ENCODE measurements at places on chromosomes 5 and 9.

- no peak for DNase-seq
These were observed 4.7 kb upstream of the SLC2A6 start for GRCh38 chr9:133483611-133484010.

DNA sequence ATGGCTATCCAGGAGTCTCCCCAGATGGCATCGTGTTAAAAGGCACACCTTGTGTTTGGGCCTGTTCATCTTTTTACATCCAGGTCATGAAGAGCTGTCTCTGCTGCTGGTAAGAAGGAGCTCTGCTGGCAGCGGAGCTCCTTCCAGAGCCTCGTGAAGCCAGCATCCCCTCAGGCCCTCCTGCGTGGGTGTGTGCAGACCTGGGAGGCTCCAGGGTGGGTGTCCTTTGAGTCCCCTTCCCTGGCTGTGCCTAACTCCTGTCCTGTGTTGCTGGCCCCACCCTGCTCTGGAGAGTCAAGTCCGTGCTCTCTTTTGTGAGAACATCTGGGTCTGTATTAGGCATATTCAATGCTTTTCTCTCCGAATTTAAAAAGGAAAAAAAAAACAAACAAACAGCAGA lies 149.6 kb upstream of the IRX2 start:
- DNase-seq: no peak

- no peak for DNase-seq
These were observed 129.2 kb downstream of the CRB2 start for GRCh38 chr9:123485216-123485615.

- DNase-seq: no peak
These were observed 18.6 kb upstream of the MED10 start for GRCh38 chr5:6396836-6397535.

DNA sequence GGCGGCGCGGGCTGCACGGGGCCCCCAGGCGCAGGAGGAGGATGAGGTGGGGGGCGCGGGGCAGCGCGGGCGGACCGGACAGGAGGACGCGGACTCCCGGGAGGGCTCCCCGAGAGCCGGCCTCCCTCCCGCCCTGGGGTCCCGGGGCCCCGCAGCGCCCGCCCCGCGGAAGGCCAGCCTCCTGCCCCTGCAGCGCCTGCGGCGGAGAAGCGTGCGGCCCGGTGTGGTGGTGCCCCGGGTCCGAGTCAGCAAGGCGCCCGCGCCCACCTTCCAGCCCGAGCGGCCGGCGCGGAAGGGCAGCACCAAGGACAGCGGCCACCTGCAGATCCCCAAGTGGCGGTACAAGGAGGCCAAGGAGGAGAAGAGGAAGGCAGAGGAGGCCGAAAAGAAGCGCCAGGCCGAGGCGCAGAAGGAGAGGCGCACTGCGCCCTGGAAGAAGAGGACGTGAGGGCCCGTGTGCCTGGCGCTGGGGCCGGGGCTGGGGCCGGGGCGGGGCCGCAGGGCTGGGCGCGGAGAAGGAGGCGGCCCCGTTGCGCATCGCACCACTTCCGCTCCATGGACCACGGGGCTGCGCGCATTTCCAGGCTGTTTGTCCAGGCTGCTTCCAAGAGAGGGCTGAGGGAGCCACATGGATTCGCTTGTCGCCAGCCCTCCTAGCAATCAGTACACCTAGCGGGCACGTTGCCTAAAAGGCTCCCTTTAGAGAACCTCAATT lies 86.0 kb downstream of the ANKRD33B start:
- no peak for DNase-seq

DNA sequence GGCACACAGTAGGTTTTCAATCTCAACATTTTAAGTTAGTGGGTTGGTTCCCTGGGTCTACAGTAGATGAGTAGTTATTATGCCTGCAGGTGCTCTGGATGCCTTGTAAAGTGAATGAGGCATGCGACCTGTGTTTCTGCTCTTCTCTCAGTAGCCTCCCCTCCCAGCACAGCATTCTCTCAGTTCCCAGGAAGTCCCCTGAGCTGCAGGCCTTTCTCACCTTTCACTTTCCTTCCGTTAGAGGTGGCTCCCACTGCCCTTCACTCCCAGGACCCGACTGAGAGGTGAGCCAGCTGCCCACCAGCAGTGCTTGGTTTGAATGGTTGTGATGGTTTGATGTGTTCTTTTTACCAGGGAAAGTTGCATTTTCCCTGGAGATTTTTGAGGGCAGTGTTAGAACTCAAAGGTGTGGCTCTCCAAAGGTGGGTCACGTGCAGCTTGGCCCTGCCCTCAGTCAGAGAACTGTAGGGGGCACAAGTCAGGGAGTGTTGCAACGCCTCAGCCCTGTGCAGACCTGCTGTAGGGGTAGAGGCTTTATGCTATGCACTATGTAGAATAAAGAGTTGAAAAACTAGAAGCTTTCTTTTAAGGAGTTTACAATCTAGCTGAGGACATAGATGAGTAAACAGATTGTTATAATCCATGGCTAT lies 173.8 kb downstream of the NTRK2 start:
- DNase-seq: no peak

DNA sequence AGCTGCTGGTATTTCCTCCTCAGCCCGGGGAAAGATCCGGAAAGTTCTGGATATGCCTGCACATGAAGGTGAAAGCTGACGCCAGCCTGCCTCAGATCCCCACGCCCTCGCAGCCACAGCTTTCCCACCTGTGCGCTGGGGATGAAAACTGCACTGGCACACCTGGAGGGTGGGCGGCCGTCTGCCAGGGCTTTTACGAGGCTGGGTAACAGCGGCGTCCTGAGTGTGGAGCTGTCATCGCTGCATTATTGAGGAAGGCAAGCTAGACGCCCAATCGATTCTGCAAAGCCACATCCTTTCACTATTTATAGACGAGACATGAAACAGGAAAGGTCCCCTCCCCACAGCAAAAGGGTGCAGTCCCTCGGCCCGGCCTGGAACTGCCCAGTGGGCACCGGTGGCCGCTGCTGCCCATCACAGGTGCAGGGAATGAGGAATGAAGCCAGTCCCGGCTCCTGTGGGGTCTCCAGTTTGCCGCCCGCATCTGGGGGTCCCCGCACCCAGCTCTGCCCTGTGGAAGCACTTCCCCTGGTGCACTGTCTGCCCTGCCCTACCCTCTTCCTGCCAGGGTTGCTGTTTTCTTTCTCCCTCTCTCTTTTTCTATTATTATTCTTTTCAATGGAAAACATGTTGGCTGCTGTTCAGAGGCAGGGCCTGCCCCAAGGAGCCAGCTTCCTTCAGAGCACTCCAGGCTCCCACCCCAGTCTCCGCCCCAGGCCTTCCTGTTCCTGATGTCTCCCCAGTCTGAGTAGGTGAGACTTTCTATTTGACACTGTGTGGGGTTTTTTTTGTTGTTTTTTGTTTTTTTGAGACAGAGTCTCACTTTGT lies 7.0 kb downstream of the NOTCH1 start:
- DNase-seq: no peak

DNA sequence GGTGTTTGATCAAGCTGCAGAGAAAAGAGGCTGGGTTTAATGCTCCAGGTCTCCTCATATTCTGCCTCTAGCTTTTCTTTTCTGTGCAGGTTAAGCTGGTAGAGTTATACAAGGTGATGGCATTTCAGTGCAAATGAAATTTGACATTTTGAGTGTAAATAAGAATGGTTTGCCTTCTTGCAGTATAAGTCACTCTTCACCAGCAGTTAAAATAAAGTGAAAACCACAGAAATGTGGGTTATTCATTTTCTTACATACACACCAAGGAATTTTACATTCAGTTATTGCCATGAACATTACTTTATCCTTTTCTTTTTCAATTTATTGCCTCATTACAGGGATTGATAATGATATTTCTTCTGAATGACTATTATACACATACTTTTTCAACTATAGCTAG lies 337.5 kb upstream of the PCSK5 start:
- no peak for DNase-seq

DNA sequence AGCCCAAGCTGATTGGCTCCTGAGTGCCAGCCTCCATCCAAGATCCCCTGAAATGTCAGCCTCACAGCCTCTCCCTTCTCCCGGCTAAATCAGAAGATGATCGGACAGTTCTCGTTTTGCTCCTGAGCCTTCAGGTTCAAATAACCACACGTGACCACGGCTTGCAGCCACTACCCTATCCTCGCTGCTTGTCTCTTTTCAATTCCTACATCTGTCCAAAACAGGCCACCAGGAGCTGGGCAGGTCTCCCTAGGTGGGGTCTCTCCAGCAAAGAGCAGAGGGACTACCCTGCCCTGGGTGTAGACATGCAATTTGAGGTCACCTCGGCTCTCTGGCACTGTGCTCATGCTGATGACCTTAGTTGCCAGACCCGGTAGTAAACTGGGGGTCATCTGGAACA lies 224.0 kb upstream of the TBC1D2 start:
- no peak for DNase-seq

- DNase-seq: no peak
These were observed 241.7 kb downstream of the EBF1 start for GRCh38 chr5:158857976-158858375.

DNA sequence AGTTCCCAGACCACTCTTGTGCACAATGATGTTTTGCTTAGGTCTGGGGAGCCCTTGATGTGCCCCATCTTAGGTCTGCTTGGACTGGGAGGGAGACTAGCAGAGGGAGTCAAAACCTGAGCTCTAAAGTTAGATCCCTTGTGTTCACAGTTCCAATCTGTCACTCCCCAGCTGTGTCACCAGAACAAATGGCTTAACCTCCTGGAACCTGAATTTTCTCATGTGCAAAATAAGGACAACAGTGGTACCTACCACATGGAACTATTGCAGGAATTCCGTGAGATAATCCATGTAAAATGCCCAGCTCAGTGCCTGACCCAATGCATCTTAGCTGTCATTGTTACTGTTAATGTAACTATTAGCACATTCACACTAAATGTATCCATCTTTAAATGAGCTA lies 45.5 kb downstream of the GALNT10 start:
- no peak for DNase-seq

DNA sequence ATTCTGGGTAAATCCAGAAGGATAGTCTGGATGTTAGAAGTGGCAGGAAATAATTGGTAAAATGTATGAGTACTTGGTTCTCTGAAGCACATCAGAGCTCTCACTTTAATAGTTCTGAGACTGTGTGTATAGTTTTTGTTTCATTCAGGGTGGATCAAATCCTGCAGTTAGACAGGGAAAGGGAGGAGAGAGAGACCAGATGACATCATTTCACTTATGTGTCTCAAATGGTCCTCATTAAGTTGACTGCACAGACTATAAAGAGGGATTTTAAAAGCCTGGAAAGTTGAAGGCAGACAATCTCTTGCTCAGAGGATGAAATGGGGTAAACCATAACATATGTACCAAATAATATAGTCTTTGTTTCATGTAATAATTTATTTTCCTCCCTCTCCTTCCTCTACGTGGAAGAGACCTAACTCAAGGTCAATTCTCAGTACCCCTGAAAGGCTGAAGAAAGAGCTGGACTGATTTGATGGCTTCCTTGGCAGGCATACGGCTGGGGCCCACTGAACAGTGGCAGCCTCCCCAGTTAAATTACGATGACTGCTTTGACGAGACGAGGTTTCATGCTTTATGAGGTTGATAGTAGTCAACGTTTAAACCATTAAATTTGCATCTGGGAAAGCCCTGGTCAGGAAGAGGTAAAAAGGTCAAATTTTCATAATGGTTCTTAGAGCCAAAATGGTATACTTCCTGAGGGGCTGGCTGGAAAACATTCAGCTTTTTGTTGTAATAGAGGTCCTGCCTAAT lies 395.1 kb upstream of the RPS23 start:
- no peak for DNase-seq

- DNase-seq: no peak
These were observed 728.3 kb upstream of the SEMA6A start for GRCh38 chr5:117302949-117303348.

DNA sequence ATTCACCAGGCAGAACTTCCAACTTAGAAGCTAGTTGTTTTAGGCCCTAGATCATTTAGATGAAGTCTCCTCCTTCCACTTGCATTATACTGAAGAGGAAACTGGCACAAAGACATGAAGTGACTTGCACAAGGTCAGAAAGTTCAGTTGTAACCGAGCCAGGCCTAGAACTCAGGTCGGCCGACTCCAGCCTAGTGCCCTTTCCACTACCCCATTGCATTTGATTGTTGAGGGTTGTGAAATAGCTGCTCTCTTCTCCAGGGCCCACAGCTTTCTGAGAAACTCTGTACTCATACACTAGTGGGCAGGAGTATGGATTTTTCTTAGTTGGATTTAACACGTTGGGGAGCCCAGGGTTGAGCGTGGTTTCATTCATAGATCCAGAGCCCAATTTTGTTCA lies 5.6 kb downstream of the ZNF462 start:
- DNase-seq: no peak

DNA sequence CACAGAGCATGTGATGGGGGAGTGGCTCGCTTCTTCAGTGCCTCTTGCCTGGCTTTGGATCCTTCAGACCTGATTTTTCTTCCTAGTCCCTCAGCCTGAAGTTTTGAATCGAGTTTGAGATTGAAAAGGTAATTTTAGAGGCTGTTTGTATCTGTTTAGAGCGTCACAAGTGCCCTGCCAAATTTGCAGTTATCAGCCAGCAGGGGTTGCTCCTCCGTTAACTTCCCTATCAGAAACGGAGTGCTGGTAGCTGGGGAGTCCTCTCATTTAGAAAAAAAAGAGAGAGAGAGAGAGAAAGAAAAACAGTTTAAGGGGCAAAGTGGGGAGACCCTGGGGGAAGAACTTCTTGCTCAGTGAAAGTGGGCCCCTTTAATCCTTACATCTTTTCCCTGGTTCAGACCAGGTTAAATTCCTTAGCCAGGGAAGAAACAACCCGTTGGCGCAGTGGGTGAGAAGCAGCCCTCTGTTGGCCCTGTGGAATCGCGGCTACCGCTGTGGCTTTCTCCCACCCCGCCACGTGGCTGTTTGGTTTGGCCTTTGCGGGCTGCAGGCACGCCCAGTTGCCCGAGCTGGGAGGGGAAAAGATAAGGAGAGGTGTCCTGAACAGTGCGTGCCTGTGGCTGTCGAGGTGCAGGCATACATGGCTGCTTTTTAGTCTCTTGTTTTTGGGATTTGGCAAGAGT lies 576.7 kb upstream of the ACO1 start:
- DNase-seq: no peak

- no peak for DNase-seq
These were observed 10.5 kb upstream of the AHRR start for GRCh38 chr5:310941-311434.

GRCh38 chr5:31347552-31347905 lies 154.0 kb downstream of the CDH6 start:
- no peak for DNase-seq

GRCh38 chr5:138989720-138990119 lies 114.6 kb upstream of the LRRTM2 start:
- no peak for DNase-seq

- DNase-seq: no peak
These were observed 59.2 kb downstream of the ADAMTS12 start for GRCh38 chr5:33832404-33833236.
